PC-3 (cell line): ENCODE measurements at places on chromosomes 5 and 9. TPM values are rescaled to one million over a fixed set of nuclear protein-coding genes. Genes with fewer than 3 reads are reported as not detected.
A peak's percentile ranks its signal among the peaks of the same experiment; 100 is the strongest.

DNA sequence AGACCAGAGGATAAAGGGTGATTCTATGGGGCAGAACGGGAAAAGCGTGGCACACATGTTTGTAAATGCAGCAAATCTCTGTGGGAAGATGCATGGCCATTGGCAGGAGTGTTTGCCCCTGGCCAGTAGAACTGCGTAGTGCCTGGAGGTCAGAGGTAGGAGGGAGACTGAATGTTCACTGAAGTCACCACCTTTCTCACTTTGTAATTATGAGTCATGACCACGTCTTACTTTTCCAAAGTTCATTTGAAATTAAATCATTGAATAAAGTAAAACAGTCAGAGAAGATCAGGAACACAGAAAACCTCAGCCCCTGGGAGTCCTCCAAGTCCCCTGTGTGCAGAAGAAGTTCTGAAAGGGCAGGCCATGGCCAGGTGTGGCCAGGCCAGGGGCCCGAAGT is 4.6 kb downstream of the PTGES start:
- peak; percentile 22 for DNase-seq

GRCh38 chr5:44806608-44807007 is 2.1 kb upstream of the MRPS30 start:
- no peak for DNase-seq

IL3 gene
- total RNA-seq: not detected in 2 replicates

ACTBL2 gene
- 0.11 and 0.12 TPM in 2 replicates for total RNA-seq

DNA sequence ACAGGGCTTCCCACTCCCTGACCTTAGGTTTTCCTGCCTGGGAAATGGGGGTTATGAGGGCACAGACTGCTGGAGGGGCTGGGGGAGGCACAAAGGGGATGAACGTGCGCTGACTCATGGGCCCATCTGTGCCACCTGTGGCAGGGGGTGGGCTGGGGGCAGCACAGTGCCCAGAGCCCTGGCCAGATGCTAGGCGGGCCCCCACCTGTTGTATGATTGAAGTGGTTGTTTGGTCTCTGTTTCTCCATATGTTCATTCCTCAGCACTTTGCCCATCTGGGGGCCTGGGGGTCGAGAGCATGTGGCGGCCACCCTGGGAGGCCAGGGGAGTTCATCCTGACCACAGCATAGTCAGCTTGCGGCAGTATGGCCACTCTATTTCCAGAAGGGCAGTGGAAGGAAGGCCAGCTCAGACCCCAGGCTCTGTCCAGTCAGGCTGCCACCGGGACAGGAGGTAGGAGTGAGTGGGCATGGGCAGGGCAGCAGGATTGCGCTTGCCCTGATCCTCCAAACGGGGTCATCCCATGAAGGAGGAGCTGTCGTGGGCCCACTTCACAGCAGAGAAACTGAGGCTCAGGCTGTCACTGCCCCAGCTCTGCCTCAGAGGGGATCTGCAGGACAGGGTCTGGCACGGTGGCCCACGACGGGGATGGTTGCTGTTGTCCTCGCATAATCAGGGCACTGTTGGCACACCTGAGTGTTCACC is 841 bp upstream of the NINJ1 start:
- DNase-seq: no peak

SELENOP gene
- 3.3 and 3.9 TPM in 2 replicates for total RNA-seq

DNA sequence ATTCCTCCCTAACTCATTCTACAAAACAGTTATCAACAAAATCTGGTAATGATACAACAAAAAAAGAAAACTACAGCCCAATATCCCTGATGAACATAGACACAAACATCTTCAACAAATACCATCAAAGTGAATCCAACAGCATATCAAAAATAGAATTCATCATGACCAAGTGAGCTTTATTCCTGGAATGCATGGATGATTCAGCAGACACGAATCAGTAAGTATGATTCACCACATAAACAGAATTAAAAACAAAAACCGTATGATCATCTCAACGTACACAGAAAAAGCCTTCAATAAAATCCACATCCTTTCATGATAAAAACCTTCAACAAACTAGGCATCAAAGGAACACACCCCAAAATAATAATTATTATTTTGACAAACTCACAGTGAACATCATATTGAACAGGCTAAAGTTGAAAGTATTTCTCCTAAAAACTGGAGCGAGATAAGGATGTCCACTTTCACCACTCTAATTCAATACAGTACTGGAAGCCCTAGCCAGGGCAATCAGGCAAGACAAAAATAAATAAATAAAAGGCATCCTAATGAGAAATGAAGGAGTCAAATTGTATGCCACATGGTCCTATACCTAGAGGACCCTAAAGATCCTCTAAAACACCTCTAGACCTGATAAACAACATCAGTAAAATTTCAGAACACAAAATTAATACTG is 305.1 kb upstream of the RGMB start:
- DNase-seq: peak; percentile 90

GRCh38 chr9:70556771-70557170 is 142.3 kb upstream of the KLF9 start:
- DNase-seq: no peak

C5orf58 gene
- total RNA-seq: not detected in 2 replicates

DNA sequence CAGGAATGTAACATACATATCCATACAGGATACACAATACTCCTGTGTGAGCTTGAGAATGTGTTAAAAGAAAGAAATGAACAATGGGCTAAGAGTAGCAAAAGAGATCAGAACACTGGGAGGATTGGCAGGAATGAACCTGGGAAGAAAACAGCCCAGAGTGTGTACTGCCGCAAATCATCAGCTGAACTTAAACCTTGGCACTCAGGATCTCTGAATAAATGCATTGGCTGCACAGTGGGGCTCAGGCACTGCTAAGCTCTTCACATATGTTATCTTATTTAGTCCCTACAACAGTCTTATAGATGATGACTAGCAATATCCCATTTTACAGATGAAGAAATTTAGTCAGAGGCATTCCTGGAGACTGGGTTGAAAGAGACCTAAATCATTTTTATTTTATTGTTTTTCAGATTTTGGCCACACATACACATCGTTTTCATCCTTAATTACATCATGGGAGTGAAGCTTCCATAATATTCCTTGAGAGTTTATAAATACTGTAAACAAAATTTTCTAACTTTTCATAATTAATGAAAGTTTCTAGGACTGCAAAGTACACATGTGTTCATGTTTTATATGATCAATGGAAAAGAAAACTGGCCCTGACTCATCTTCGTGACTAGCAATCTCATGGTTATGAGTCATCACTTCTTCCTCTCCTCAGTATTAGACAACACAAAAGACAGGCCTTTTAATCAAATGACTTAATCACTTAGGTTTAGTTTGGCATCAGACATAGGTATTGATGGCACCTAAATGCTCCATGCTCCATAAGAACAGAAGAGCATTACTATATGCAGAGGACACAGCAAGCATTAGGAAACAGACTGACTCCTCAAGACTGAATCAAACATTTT is 59.2 kb downstream of the CDH18 start:
- DNase-seq: peak; percentile 71

- DNase-seq: peak; percentile 20
These were observed 50.3 kb upstream of the AFAP1L1 start for GRCh38 chr5:149221326-149221725.

TEX53 gene
- not detected in 2 replicates for total RNA-seq
